Stimulated activated CD4-positive, alpha-beta T cell treated with anti-CD3 and anti-CD28 coated beads, Interleukin-15, amount 100 ng/mL, for 24 hours (primary cell): ENCODE measurements at places on chromosomes 2 and 18.
A peak's percentile ranks its signal among the peaks of the same experiment; 100 is the strongest.

DNA sequence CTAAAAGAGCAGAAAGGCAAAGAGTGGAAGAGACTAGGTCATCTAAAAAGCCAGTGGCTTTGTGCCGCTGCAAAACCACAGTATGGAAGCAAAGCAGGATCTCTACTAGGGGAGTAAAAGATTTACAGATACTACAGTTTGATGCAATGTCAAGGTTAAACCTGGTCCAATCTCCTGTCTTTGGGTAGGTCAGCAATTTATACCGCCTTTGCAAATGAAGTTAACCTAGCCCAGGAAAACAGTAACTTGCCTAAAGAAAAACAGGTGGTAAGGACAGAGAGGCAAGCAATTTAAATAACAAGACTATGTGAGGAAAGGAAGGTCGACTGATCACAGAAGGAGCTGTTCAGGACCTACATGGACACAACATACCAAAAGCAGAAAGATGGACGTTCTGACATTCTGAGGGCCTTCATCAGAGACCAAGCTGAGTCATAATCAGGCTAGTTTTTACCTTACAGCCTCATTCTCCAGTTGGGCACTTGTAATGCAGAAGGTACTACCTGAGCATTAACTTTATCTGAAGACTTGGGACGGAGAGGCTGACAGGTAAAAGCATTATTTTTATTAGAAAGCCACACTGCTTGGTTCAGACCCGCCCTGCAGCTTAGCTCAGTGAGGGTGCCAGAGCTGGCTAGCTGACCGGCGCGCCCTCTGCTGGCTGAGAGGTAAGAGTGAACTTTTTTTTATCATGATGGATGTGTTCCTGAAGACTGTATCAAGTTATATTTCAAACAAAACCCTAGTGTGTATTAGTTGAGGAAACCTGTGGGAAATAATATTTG is 15.9 kb downstream of the CDKL4 start:
- peak; percentile 89 for DNase-seq

GRCh38 chr2:6933911-6934310 is 16.7 kb downstream of the RNF144A start:
- DNase-seq: no peak

DNA sequence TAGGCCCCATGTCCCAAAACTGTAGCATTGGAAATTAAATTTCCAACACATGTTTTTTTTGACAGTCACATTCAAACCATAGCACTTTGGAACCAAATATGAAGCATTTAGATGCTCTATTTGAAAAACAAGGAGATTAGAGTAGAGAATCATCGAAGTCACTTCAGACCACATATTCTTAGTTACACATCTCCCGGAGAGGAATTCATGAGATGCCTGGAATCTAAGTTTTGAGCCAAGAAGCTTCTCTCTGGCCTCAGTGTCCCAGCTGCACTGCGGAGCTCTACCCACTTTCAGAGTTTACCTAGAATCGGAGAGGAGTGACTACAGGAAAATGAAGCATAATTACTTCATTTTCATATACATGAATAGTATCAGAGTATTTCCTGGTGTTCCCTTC is 385.9 kb downstream of the TNS1 start:
- DNase-seq: no peak

DNA sequence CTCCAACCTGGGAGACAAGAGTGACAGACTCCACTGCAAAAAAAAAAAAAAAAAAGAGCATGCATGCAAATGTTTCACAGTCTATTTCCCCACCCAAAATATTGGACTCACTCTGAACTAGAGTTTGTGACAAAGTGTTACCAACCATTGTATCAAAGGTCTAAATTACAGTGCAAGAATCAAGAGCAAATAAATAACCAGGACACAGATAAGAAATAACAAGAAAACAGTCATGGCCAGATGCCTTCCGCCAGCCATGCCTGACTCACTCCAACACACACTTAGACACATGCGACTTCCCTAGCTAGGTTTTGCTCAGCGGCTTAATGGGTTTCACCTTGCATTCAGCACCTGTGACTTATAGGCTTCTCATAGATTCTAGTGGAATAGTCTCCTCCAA is 62.8 kb downstream of the CYB5A start:
- DNase-seq: no peak

DNA sequence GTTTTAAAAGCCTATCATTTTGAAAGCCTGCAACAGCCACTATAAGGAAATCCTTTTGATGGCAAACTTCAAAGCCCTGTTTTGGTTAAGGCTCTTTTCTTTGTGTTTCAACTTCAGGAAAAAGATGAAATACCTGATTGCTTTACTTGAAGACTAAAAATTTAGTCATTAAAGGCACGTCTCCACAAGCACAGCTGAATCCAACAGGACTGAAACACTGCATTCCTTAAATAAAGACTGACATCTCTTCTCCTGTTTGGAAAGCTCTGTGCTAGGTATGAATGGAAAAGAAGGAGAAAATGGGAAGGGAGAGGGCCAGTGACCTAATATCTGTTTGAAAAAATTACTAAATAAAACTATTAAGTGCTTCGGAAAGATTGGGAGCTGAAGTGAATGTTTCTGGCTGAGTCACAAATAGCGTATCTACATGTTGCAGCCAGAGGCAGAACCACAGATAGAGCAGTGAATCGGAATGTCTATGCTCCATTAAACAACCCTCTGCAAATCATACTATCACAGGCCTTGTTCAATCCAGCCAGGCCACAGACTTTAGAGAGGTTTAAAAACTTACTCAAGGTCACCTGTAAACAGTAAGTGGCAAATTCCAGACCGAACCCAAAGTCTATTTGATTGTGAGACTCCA is 21.1 kb upstream of the RALBP1 start:
- DNase-seq: no peak

DNA sequence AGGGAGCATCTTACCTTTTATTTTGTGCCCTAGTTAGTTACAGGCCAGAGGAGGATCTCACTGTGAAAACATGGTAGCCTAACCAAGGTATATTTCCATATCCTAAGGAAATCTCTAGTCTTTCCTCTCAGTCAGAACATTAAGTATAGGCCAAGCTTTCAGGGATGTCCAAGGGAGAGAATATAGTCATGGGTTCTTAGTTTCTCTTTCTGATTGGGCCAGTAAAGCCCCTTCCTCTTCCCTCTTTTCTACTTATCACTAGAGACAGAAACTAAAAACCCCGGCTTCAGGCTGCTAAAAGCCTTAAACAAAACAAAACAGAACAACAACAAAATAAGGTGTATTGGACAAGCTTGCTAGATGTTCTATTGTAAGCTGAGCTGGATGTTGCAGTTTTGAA is 44.3 kb upstream of the TNFRSF11A start:
- DNase-seq: no peak

- DNase-seq: no peak
Observed at GRCh38 chr2:65477590-65477989, 45.2 kb upstream of the SPRED2 start.

DNA sequence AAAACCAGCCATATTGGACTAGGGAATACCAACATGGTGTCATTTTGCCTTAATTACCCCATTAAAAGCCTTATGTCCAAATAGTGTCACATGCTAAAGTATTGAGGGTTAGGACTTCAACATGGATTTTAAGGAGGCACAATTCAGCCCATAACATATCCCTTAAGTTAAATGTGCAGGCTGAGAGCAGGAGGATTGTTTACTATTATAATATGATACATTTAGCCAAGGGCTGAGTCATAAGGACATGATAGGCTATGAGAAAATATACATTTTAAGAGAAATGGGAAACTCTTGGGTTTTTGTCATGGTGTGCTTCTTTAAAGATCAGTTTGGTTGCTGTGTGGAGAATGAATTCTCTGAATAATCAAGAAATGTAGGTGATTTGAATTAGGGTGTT is 136.8 kb downstream of the RDH14 start:
- DNase-seq: no peak

DNA sequence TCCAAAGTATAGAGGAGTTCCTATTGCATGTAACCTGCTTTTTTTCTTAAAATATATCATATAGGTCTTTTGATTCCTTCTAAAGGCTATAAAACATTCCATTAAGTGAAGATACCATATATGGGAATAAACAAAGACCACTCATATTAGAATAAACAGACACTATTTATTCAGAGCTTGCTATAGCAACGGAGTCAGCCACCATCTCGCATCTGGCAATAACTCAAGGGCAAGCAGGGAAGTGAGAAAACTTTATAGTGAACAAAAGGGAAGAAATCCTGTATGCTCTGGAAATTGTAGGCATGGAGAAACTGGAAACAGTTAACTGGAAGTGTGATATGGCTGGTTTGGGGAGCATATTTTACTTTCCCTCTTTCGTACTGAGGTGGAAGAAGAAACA is 301.9 kb downstream of the PTH2R start:
- no peak for DNase-seq

- DNase-seq: no peak
Observed at GRCh38 chr2:234558642-234559041, 61.8 kb upstream of the ARL4C start.

- no peak for DNase-seq
Observed at GRCh38 chr2:120561379-120562035, 174.2 kb upstream of the GLI2 start.

- no peak for DNase-seq
Observed at GRCh38 chr2:235319095-235319494, 174.7 kb upstream of the AGAP1 start.

DNA sequence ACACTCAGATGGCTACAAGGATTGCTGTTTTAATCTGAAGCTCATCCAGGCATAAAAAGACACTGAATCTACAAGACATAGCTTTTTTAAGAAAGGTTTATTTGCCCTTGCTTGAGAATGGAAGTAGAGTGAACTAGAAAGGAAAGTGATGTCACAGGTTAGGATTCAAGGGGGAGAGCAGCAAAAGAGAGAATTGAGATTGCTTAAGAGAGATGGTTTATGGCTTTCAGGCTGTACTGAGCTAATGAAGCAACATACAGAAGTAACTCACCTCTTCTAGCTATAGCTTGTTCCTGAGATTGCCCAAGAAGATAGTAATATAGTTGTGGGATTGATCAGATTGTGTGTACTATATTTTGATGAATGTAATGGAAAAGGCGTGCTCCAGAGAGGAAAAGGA is 26.1 kb upstream of the ACVR2A start:
- no peak for DNase-seq

- DNase-seq: no peak
Observed at GRCh38 chr2:12737738-12738485, 21.2 kb downstream of the TRIB2 start.

GRCh38 chr2:187058198-187058597 is 209.2 kb upstream of the ZSWIM2 start:
- DNase-seq: no peak

- DNase-seq: no peak
Observed at GRCh38 chr18:22828171-22828570, 105.0 kb upstream of the RBBP8 start.

GRCh38 chr2:33153008-33153407 is 206.3 kb downstream of the LTBP1 start:
- no peak for DNase-seq
